T-helper 2 cell treated with Interferon-gamma antibody and Interleukin-4, amounts not matched to agents 5 μg/mL and 100 μg/mL, for 36 hours (primary cell): ENCODE measurements at places on chromosomes 4 and X.
A peak's percentile ranks its signal among the peaks of the same experiment; 100 is the strongest.

DNA sequence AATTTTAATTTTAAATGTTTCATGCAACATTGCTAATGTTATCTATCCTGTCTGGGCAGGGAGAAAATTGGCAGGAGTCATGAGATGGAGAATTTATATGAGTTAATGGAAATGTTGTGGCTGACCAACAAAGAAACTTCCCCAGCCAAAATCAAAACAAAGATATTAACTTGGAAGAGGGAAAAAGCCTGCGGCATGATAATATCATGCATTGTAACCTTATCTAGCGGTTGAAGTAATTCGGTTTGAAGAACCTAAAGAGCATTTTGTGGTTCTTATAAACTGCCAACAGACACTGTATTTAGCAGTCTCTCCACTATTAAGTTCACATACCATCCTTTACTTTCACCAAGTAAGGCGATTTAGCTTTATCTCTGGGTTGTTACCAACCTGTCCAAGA, 42.3 kb downstream of the DKK2 start:
- H3K27ac ChIP-seq, result no peak overlapping the region
- H3K27me3 ChIP-seq, result no peaks in the 10 kb centered on the region
- H3K4me1 ChIP-seq, result no peaks in the 10 kb centered on the region
- no peak for DNase-seq
- H3K36me3 ChIP-seq, result no peaks in the 10 kb centered on the region

GRCh38 chrX:45200741-45201234, at the start of gene DIPK2B:
TSS of gene DIPK2B (minus strand) at chrX:45200876. CDS start at chrX:45200826, 50 bp downstream.
- H3K4me3 ChIP-seq, result no peak within 1 kb of the TSS
- DNase-seq, result no peak
- no peak within 1 kb of the TSS for H3K27ac ChIP-seq
- no peaks in the 10 kb centered on the region for H3K36me3 ChIP-seq
- no peaks in the 10 kb centered on the region for H3K4me1 ChIP-seq

DNA sequence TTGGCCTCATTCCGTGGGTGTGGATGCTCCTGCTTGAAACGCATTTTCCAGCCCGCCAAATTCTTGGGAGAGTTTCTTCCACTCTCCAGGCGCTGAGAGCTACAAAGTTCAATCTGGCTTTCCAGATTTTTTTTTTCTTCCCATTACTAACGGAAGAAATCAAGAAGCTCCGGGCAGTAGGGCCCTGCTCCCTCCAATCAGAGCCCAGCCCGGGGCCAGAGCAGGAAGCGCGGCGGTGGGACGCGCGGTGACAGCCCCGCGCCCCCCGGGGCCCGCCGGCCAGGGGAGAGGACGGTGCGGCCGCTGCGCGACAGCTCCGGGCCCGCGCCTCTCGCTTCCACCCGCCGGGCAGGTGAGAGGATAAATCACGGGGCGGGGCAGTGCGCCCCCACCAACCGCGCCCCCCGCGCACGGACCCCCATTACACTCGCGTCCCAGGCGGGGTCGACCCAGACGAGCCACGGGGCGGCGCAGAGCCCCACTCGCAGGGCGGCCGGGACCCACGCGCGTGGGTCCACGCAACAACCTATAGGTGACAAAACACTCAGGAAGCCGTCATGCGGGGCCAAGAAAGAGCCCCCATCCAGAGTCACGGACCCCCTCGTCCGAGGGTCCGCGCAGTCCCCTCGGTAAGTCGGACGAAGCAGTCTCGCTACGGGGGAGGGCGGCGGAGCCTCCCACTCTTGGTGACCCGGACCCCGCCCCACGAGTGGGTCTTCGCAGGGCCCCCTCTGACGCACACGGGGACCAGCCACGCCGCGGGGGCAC, 868 bp downstream of the AFAP1 start:
- peak overlapping the region; percentile 8 for H3K27ac ChIP-seq
- peaks cover 22% of the 10 kb centered on the region for H3K27me3 ChIP-seq
- peaks cover 2% of the 10 kb centered on the region for H3K36me3 ChIP-seq
- H3K4me1 ChIP-seq, result peaks cover 11% of the 10 kb centered on the region

DNA sequence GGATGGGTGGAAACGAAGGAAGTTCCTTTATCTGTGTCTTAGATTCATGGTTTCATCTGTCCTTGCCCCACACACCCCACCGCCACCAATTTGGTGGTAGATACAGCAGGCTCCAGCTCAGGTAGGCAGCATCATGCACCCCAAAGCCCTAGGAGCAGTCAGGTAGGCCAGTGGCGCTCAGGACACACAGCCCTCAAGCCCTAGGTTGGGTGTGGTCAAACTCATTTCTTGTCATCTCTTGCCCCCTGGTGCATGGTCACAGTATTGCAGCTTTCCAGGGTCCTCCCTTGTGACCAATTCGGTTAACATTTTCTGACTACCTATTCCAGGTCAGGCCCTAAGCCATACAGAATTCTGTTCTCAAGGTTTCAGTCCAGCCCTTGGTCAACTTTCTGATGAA, 14.5 kb upstream of the PRRG3 start:
- no peak overlapping the region for H3K27ac ChIP-seq
- H3K4me3 ChIP-seq, result no peak overlapping the region
- peaks cover 4% of the 10 kb centered on the region for H3K4me1 ChIP-seq
- no peaks in the 10 kb centered on the region for H3K27me3 ChIP-seq
- H3K36me3 ChIP-seq, result no peaks in the 10 kb centered on the region
- DNase-seq, result peak; percentile 6

- H3K27ac ChIP-seq, result no peak overlapping the region
- no peak for DNase-seq
- H3K4me1 ChIP-seq, result no peaks in the 10 kb centered on the region
- H3K4me3 ChIP-seq, result no peak overlapping the region
- H3K27me3 ChIP-seq, result no peaks in the 10 kb centered on the region
Measured at GRCh38 chrX:72368796-72369195, 63.1 kb upstream of the CITED1 start.

- no peak for DNase-seq
- peaks cover 35% of the 10 kb centered on the region for H3K36me3 ChIP-seq
- H3K4me3 ChIP-seq, result no peak overlapping the region
Measured at GRCh38 chrX:54560411-54560810, 30.4 kb downstream of the GNL3L start.

DNA sequence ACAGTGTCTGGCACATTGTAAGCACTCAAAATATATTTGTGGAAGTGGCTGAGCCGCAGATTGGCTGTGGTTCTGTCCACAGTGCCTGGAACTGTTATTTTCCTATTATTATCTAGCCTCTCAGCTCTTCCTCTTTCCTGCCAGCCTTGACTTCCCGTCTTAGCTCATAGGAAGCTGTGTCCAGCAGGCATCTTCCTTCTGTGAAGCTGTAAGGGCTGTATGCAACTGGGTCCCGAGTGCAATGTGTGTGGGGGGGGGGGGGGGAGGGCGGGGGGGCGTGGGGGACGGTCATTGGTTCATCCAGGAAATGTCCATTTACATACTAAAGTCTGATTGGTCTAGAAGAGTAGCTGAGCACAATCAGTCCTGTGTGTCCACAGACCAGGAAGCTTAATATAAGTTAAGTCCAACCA, 210.7 kb downstream of the PDGFRA start:
- H3K4me1 ChIP-seq, result no peaks in the 10 kb centered on the region
- H3K27me3 ChIP-seq, result peaks cover 13% of the 10 kb centered on the region
- no peak for DNase-seq
- no peak overlapping the region for H3K4me3 ChIP-seq
- H3K36me3 ChIP-seq, result no peaks in the 10 kb centered on the region
- no peak overlapping the region for H3K27ac ChIP-seq
